SK-N-DZ (cell line): ENCODE measurements at places on chromosomes 4 and X.

- DNase-seq: no peak
These were observed 1.2 kb downstream of the KLKB1 start for GRCh38 chr4:186228514-186228894.

- DNase-seq: no peak
These were observed 392.3 kb downstream of the PACRGL start for GRCh38 chr4:21092531-21092930.

DNA sequence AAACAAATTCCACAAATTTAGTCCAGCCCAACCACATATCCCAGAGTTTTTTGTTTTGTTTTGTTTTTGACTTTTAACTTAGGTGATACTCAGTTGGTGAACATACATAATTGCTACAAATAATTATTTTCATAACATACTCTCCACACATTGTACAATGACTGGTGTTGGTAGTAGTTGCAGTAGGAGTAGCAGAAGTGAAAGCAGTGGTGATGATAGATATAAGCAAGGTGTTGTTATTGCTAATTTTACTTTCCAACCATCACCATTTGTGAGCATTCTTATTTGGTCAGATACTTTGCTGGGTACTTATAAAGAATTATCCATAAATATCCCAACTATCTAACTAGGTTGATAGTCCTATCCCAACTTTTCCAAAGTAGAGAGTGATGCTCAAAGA is 47.3 kb downstream of the ARHGAP24 start:
- no peak for DNase-seq

GRCh38 chrX:41559235-41560052 is 112.3 kb downstream of the NYX start:
- DNase-seq: no peak
